A549 treated with CpdA at 1 μM for 4 hours (cell line): ENCODE measurements at places on chromosomes 2 and 18. TPM values are rescaled to one million over a fixed set of nuclear protein-coding genes. Genes with fewer than 3 reads are reported as not detected.

FLACC1 gene
- 0.10 to 0.58 TPM (median 0.20 TPM) in 3 of 5 replicates, not detected in the others for total RNA-seq

TMEM247 gene
- total RNA-seq, result not detected in 5 replicates

GPR35 gene
- 0.40 to 1.3 TPM (median 0.93 TPM) in 5 replicates for total RNA-seq

TXNDC2 gene
- 0.10 to 0.35 TPM (median 0.21 TPM) in 5 replicates for total RNA-seq

RAX gene
- total RNA-seq, result not detected in 5 replicates
